ENCODE measurements at places on chromosomes 4 and X.
A peak's percentile ranks its signal among the peaks of the same experiment; 100 is the strongest.

GRCh38 chrX:148601034-148601433 lies 100.6 kb downstream of the AFF2 start:
- H3K4me3 ChIP-seq = no peak overlapping the region
- H3K27ac ChIP-seq = no peak overlapping the region
- H3K4me1 ChIP-seq = no peaks in the 10 kb centered on the region
- no peak for DNase-seq

DNA sequence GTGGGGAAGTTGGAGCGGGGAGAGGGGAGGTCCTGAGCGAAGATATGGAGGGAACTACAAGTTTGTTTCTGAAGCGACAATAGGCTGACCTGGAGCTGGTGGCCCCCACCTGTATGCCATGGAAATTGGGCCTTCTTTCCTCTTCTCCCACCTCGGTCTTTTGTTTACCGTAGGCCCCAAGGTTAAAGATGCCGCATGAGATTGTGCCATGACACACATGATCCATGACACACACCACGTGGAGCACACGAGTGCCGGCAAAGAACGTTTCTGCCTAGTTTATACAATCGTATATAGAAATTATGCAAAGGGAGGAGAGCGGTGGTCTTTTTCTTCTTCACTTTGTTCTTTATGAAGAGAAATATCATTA lies 408 bp downstream of the TMEM33 start:
- DNase-seq = no peak
- H3K27ac ChIP-seq = peak overlapping the region; percentile 67
- peaks cover 6% of the 10 kb centered on the region for H3K4me1 ChIP-seq
- H3K27me3 ChIP-seq = no peaks in the 10 kb centered on the region
- peaks cover 5% of the 10 kb centered on the region for H3K36me3 ChIP-seq

DNA sequence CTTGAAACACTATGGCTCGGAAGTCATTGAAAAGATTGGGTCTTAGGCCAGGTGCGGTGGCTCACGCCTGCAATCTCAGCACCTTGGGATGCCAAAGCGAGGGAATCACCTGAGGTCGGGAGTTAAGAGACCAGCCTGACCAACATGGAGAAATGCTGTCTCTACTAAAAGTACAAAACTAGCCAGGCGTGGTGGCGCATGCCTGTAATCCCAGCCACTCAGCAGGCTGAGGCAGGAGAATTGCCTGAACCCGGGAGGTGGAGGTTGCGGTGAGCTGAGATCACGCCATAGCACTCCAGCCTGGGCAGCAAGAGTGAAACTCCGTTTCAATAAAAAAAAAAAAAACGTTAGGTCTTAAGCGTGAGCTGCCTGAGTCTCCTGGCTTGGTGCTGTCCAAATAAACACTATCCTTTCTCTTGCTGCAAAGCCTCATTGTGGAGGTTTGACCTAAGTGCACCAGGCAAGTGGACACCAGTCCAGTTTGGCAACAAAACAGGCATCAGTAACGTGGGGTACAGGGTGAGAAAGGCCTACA lies 185.9 kb downstream of the DHRSX start:
- no peak overlapping the region for H3K27ac ChIP-seq
- H3K4me3 ChIP-seq = no peak overlapping the region
- H3K4me1 ChIP-seq = peaks cover 3% of the 10 kb centered on the region

- H3K4me3 ChIP-seq = no peak overlapping the region
- no peak overlapping the region for H3K27ac ChIP-seq
- H3K36me3 ChIP-seq = no peaks in the 10 kb centered on the region
- no peaks in the 10 kb centered on the region for H3K27me3 ChIP-seq
These were observed 979.6 kb upstream of the POU3F4 start for GRCh38 chrX:82528525-82528924.

DNA sequence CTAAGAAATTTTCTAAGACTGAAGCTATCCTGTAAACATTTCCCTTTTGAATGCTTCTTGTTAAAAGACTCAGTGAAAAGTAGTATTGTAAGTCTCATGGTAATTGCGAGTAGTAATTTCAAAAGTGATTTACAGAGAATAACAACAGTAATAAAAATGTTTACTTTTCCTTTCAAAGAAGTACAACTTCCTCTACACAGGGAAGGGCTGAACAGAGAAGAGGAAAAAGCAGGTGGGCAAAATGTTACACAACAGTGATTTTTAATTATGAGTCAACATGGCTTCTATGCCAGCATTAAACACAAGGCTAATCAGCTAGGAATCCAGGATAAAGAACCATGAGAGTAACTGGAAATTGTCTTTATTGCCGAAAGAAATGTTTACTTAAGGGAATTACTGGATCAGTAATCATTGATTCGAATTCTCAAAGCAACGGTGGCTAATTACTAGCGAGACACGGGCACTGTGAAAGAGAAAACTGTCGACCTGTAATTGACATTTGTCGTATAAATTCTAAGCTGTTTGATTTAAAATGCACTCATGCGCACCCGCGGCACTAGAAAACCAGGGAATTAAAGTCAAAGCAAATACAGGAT lies 15.4 kb downstream of the UTP3 start:
- no peak for DNase-seq
- no peak overlapping the region for H3K27ac ChIP-seq
- H3K36me3 ChIP-seq = no peaks in the 10 kb centered on the region
- H3K4me1 ChIP-seq = peaks cover 3% of the 10 kb centered on the region
- H3K27me3 ChIP-seq = no peaks in the 10 kb centered on the region

GRCh38 chr4:119233191-119233590 lies 20.7 kb downstream of the USP53 start:
- no peak for DNase-seq
- no peak overlapping the region for H3K27ac ChIP-seq
- no peaks in the 10 kb centered on the region for H3K36me3 ChIP-seq
- no peaks in the 10 kb centered on the region for H3K27me3 ChIP-seq
- H3K4me1 ChIP-seq = no peaks in the 10 kb centered on the region
- H3K4me3 ChIP-seq = no peak overlapping the region

- H3K4me3 ChIP-seq = no peak overlapping the region
- no peak for DNase-seq
- no peaks in the 10 kb centered on the region for H3K27me3 ChIP-seq
- no peak overlapping the region for H3K27ac ChIP-seq
These were observed 39.6 kb downstream of the NUDT11 start for GRCh38 chrX:51456814-51457213.

DNA sequence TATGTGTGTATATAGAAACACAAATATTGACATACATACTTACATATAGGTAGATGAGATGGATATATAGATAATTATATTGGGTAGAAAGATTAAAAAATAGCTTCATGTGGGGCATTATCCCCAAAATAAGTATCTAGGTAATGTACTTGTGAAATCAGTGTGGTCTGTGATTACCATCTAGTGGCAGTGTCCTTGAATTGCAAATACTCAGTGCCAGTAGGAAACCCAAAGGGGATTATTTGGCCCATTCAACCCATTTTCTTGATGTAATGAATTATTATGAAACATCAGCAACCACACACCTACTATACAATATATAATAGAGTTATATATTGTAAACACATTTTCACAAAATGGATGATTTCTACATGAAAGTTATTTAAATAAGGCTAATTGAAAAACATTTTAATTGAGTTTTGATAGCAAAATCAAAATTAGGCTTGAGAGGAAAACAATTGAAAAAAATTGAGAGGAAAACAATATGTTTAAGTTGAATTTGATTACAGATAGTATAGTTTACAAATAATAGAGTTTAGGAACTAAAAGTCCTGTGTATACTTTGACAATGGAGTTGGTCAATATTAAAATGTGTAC lies 389.4 kb downstream of the GALNTL6 start:
- no peaks in the 10 kb centered on the region for H3K27me3 ChIP-seq
- no peak overlapping the region for H3K4me3 ChIP-seq
- no peak overlapping the region for H3K27ac ChIP-seq
- DNase-seq = no peak
- H3K36me3 ChIP-seq = no peaks in the 10 kb centered on the region

GRCh38 chr4:101200561-101200960 lies 146.8 kb downstream of the PPP3CA start:
- H3K4me1 ChIP-seq = no peaks in the 10 kb centered on the region
- no peaks in the 10 kb centered on the region for H3K27me3 ChIP-seq
- DNase-seq = no peak
- no peak overlapping the region for H3K27ac ChIP-seq
- no peak overlapping the region for H3K4me3 ChIP-seq

DNA sequence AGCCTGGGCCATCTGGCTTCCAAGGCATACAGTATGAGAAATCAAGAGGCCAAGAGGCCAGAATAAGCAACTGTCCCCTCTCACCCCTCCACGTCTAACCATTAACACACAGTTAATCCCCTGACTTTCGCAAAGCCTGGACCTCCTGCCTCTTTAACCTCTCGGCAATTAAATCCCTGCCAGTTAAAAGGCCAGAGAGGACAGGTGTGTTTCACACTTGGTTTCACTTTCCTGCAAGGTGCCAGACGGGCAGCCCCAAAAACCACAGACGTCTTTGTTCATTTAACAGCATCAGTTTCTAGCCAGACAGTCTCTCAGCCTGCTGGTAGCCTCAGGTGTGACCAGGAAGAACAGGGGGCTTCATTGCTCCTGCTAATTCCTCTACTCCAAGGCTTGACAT lies 91.1 kb upstream of the KIT start:
- DNase-seq = no peak
- no peaks in the 10 kb centered on the region for H3K36me3 ChIP-seq
- H3K27ac ChIP-seq = no peak overlapping the region
- peaks cover 5% of the 10 kb centered on the region for H3K4me1 ChIP-seq
- H3K4me3 ChIP-seq = no peak overlapping the region

GRCh38 chr4:37794056-37794455 lies 32.4 kb upstream of the PGM2 start:
- H3K27me3 ChIP-seq = no peaks in the 10 kb centered on the region
- no peaks in the 10 kb centered on the region for H3K4me1 ChIP-seq

DNA sequence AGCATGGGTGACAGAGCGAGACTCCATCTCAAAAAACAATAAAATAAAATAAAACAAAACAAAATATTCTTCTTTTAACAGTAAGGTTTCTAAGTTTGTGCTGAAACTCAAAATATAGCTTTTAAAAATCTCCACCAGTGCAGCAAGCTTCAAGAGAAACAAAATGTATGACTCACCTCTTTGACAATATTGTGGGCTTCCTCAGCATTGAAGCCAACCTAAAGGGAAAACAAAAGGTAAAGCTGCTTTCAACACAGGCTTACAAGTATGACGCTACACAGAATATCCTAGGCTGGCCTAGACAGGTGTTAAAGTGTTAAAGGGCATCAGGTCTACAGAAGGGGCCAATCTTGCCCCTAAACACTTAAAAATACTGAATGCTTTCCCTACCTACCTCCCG lies 1.2 kb downstream of the DYNLT3 start:
- no peaks in the 10 kb centered on the region for H3K27me3 ChIP-seq
- no peak for DNase-seq
- no peaks in the 10 kb centered on the region for H3K4me1 ChIP-seq
- no peaks in the 10 kb centered on the region for H3K36me3 ChIP-seq
- no peak overlapping the region for H3K4me3 ChIP-seq

DNA sequence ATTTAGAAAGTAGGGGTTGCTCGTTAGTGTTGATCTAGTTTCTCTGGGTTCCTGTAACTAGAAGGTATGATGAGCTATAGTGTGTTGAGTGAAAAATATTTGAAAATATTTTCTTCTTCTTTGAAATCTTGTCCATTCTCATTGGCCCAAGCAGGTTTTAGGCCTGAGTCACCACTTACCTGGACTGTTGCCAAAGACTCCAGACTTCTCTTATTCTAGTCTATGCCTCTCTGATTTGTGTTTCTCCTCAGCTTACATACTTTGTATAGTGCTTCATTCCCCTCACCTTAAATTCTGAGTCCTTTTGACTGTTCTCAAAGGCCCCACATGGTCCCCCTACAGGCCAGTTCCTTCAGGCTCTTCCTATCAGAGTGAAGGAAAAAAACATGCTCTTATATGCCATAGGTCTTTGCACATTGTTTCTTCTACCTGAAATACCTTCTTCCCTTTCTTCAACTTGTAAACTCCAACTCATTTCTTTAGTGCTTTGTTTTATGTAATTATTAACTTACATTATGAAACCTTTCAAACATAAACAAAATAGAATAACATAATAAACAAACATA lies 258.2 kb downstream of the PPP1R2C start:
- H3K36me3 ChIP-seq = no peaks in the 10 kb centered on the region
- no peak overlapping the region for H3K4me3 ChIP-seq
- no peak overlapping the region for H3K27ac ChIP-seq
- no peaks in the 10 kb centered on the region for H3K27me3 ChIP-seq

DNA sequence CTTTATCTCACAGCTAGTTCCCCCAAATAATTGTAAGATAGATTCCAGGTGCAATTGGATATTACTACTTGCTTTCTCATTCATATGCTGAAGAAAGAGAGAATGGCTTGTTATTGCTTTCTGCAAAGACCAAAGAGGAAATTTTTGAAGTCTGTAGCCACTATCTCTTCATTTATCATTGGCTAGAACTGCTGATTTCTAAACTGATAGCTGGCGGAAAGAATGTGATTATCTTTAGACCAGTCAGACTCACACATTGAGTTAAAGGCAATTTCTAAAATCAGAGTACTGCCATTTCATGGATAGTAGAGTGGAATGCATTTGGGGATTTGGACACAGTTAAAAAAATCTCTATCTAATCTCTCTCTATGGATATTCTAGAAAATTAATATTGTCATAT lies 12.4 kb upstream of the TMPRSS11E start:
- H3K27ac ChIP-seq = no peak overlapping the region
- H3K4me3 ChIP-seq = no peak overlapping the region
- H3K27me3 ChIP-seq = no peaks in the 10 kb centered on the region
- H3K4me1 ChIP-seq = no peaks in the 10 kb centered on the region
- H3K36me3 ChIP-seq = no peaks in the 10 kb centered on the region

- no peak overlapping the region for H3K27ac ChIP-seq
- no peak for DNase-seq
- no peaks in the 10 kb centered on the region for H3K27me3 ChIP-seq
- no peaks in the 10 kb centered on the region for H3K4me1 ChIP-seq
These were observed 96.1 kb downstream of the FRYL start for GRCh38 chr4:48683784-48684666.

DNA sequence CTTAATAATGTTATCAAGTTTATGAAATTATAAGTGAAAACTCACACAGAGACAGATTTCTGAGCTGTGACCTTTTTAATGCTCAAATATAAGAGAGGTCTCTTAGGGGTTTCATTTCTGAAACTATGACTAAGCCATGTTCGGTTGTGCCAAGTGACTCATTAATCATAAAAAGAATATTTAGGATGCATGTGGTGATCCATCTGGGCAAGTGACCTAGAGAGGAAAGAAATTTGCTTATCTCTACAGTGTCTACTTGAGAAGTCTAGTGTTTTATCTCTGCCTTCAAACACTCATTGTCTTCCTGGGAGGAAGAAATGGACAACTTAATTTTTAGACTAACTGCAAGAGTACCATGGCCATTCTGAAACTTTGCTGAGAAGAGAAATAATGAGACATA lies 545.3 kb upstream of the GRID2 start:
- no peaks in the 10 kb centered on the region for H3K36me3 ChIP-seq
- no peaks in the 10 kb centered on the region for H3K27me3 ChIP-seq
- H3K4me3 ChIP-seq = no peak overlapping the region
- no peak for DNase-seq
- H3K27ac ChIP-seq = no peak overlapping the region

- no peak for DNase-seq
- no peaks in the 10 kb centered on the region for H3K4me1 ChIP-seq
- H3K27me3 ChIP-seq = no peaks in the 10 kb centered on the region
- no peak overlapping the region for H3K4me3 ChIP-seq
These were observed 505.7 kb downstream of the PACRGL start for GRCh38 chr4:21205821-21206531.

GRCh38 chrX:80663331-80663730 lies 146.3 kb downstream of the BRWD3 start:
- DNase-seq = no peak
- no peaks in the 10 kb centered on the region for H3K4me1 ChIP-seq
- H3K36me3 ChIP-seq = no peaks in the 10 kb centered on the region
- H3K27ac ChIP-seq = no peak overlapping the region

Measured in H1 (cell line).